ENCODE measurements at places on chromosomes 12 and 14.

DNA sequence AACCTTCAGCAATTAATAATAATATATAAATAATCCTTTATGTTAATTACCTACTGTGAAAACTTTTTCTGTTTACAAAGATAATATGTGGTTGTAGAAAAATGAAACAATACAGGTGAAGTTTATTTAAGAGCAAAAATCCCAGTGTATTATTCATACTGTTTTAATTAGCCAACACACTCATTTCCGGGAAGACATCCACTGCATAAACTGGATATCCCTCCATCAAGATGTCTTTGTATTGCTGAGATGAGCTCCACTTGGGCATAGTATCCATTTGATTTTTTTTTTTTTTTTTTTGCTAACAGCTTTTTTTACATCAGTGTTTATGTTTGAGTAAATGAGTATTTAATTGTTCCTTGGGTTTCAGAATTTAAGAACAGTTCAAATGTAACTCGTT, 13.7 kb upstream of the DERA start:
- no peak for DNase-seq

DNA sequence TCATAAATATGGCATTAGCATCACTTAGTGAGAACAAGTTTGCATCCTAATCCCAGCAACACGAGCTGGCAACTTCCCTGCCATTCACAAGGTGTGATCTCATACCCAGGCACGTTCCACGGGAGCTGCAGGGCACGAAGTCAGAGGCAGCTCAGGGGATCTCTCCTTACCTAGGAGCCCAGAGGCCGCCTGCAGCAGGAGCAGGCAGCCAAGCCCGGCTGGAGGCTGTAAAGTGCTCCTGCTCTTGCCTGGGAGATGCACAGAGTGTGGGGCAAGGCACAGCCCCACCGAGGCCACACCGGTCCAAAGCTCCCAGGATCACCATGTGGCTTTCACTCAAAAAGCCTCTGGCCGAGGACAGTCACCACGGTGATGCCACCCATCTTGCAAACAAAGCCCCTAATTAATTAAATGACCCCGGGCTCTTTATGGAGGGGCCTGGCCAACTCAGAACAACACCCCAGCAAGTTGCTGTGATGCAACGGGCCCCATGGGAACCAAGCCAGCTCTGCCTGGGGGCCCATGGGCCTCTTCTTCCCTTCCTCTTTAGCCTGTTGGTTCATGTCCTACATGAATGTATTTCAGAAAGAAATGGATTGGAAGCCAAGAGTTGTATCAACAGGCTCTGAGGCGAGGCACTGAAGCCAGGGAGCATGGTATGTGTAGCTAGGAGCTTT, 26.5 kb downstream of the NUAK1 start:
- DNase-seq, result no peak

DNA sequence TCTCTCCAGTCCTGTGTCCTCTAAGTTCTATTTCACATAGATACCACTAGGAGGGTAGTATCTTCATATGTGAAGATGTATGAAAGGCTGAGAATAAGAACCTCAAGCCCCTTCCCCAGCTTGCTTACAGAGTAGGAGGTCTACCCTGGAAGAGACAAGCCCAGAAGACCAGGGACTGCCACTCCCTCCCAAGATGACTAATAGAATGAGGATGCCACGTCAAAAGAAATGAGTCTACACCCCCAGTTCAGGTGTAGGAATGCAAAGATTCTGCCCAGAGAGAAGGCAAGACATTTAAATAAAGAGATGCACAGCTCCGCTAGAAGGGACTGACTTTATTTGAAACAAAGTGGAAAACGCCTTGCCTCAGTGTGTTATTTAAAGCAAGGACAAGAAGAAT, 1006.0 kb upstream of the USP15 start:
- no peak for DNase-seq

- no peak for DNase-seq
Observed at GRCh38 chr12:106032623-106032925, 106.2 kb downstream of the NUAK1 start.

- DNase-seq, result no peak
Observed at GRCh38 chr12:176321-177181, 37.4 kb downstream of the SLC6A12 start.

DNA sequence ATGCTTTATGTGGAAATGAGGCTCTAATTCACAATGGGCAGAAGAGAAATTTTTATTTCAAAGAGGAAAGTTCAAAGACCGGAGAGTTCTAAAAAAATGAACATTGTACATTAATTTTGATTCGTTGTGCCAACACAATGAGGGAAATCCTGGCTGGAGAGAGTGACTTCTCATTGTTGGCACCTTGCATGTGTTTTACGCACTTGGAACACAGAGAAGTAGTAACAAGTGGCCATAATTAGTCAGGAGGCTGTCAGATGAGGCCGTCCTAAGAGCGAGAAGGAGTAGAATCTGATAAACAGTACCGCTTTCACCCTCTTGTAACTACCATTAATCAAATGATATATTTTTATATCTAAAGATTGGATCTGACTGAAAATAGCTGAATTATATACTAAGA, 6.9 kb downstream of the LMO3 start:
- DNase-seq, result no peak

GRCh38 chr12:48678551-48679185, 3.4 kb downstream of the KANSL2 start:
- no peak for DNase-seq

DNA sequence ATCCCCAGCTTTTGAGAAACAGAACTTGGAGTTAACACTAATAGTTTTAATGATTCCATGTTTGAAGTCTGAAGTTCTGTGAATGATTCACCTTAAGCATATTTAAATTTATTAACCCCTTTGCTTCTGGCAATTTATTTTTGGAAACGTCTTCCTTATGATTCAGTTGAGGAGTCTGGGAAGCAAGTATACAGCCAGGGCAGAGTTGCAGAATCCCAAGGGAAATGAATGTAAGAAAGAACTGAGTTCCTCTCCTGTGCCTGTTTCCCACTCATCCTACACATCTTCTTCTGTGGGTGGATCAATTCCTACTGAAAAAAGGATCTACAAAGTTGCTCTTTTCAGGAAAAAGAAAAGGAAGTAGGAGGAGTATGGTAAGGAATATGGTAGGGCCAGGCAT, 108.2 kb upstream of the CCDC91 start:
- no peak for DNase-seq

GRCh38 chr12:24255920-24256665, 306.6 kb upstream of the SOX5 start:
- no peak for DNase-seq

- DNase-seq, result no peak
Observed at GRCh38 chr14:101129521-101130167, 226.1 kb upstream of the RTL1 start.

DNA sequence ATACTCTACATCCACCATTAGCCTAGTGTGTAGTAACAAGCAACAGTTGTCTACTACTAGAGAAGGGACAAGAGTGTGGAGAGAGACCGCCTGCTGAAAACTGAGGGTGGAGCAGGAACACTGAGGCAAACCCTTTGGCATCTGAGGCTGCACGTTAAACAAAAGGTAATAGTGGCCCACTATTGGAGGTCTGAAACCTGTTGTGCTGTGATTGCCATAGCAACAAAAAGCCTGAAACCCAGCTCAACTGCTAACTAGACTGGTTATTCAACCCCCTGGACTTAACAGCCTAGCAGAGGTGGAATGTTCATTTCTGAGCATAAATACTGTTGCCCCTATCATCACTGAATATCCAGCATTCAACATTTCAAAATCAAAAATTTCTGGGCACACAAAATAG, 43.0 kb downstream of the PPP4R4 start:
- no peak for DNase-seq

GRCh38 chr14:72513965-72514659, 379.8 kb downstream of the DPF3 start:
- DNase-seq, result no peak

DNA sequence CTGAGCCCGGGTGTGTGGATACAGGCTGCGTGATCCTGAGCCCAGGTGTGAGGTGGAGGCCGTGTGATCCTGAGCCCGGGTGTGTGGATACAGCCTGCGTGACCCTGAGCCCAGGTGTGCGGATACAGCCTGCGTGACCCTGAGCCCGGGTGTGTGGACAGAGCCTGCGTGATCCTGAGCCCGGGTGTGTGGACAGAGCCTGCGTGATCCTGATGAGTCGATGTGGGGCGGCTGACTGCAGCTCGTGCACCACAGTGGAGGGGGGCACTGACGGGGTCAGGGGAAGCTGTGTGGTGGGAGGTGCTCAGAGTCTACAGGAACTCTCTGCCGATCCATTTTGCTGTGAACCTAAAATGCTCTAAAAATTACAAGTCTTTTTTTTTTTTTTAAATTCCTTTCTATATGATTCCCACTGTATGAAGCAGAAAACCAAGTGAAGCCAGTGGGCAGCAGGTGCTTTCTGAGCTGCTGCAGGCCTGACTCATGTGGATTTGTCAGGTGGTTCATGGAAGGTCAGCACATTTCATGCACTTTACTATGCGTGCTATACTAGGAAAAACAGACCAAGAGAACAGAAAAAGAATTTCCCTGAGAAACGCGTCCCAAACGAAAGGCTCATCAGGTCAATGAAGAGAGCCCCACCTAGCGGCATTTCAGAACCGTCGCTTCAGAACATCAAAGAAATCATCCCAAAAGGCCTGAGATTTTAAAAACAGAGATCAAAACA, 19.3 kb downstream of the BRF1 start:
- DNase-seq, result no peak

DNA sequence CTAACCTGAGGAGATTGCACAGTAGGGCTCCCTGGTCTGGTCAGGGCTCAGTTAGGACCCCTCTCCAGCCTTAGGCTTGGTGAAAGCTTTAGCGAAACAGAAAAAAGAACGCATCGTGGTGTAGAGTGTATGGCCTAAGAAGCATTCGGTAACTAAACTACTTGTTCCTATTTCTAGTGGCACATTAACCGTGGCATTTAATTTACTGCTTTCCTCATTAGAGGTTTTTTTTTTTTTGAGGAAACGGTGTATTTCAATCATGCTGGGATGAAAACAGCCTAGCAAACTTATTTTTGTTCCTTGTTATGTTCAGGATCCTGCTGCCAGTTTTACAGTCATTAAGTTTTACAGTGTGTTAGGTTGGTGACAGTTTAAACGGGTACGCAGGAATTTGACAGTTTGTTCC, 518 bp upstream of the OSBPL8 start:
- no peak for DNase-seq

GRCh38 chr14:84581041-84581440, 948.9 kb upstream of the FLRT2 start:
- no peak for DNase-seq

DNA sequence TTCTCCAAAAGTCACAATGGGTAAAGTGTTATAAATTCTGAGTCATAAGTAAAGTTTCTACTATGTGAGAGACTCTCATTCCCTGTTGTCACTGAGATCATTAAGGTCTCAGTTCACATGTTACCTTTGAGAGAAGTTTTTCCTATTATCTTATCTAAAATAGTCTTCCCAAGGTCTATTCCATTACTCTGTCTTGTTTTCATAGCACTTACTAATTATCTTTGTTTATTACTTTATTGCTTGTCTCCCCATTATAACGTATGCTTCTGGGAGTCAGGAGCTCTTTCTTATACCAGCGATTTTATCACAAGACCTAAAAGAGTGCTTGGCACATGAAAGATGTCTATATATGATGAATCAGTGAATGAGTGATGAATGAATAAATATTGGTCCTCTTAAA, 1001.9 kb downstream of the DIO2 start:
- no peak for DNase-seq

DNA sequence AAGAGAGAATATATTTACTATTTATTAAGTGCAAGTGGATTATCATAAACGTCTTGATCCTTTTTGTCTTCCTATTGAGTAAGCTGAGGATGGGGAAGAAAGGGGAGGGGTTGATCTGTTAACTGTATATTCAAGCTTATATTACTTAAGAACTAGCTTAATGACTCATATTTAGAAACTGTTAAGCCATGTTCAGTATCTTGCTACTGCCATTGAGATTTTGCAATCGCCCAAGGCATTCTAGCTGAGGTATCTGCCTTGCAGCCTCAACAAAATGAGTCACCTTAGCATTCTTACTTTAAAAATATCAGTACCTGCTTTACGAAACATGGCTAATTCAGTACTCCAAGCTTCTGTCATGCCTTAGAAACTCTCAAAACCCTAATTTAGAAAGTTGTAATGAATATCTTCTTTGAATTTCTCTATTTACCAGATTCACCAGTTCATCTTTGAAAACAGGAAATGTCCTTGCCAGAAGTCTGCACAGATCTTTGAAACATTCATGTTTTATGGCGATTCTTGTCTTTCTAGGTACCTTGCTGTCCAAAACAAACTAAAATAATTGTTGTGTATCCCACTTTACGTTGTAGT, 76.1 kb downstream of the ALG10B start:
- no peak for DNase-seq

Data from breast epithelium (tissue), 4 donors.